ENCODE measurements at places on chromosomes 6 and 20. TPM values are rescaled to one million over a fixed set of nuclear protein-coding genes. Genes with fewer than 3 reads are reported as not detected.

The PPP1R14C gene
- 3.5 TPM for total RNA-seq

The WFDC5 gene
- not detected for total RNA-seq

The POPDC3 gene
- total RNA-seq = 21.1 TPM

The MMUT gene
- 5.5 TPM for total RNA-seq

The GJA10 gene
- total RNA-seq = not detected

The PI16 gene
- total RNA-seq = 0.07 TPM

The CSTF1 gene
- total RNA-seq = 36.6 TPM

The FOXS1 gene
- total RNA-seq = 0.53 TPM

The BCAS1 gene
- total RNA-seq = 0.37 TPM

The MYLK2 gene
- total RNA-seq = 0.49 TPM

The NRSN1 gene
- not detected for total RNA-seq

The CGAS gene
- total RNA-seq = 3.7 TPM

The ULBP3 gene
- total RNA-seq = 3.9 TPM

The RNF144B gene
- total RNA-seq = 0.37 TPM

The CD93 gene
- not detected for total RNA-seq

The TUBB2A gene
- 99.8 TPM for total RNA-seq

The ME1 gene
- total RNA-seq = 34.9 TPM

The BTNL2 gene
- total RNA-seq = not detected

The F13A1 gene
- total RNA-seq = not detected

The PRICKLE4 gene
- total RNA-seq = 0.75 TPM

The SOBP gene
- 0.60 TPM for total RNA-seq

The PAK5 gene
- total RNA-seq = not detected

The ARFGEF3 gene
- total RNA-seq = 0.55 TPM

The MOCS1 gene
- 2.2 TPM for total RNA-seq

The RIPK1 gene
- total RNA-seq = 12.7 TPM

The XRN2 gene
- 86.7 TPM for total RNA-seq
